ENCODE measurements at places on chromosomes 6 and 20.
A peak's percentile ranks its signal among the peaks of the same experiment; 100 is the strongest.

GRCh38 chr20:62158088-62158400, 14.5 kb downstream of the SS18L1 start:
- DNase-seq: no peak

GRCh38 chr20:47389867-47390347, 33.4 kb upstream of the ZMYND8 start:
- DNase-seq: no peak

DNA sequence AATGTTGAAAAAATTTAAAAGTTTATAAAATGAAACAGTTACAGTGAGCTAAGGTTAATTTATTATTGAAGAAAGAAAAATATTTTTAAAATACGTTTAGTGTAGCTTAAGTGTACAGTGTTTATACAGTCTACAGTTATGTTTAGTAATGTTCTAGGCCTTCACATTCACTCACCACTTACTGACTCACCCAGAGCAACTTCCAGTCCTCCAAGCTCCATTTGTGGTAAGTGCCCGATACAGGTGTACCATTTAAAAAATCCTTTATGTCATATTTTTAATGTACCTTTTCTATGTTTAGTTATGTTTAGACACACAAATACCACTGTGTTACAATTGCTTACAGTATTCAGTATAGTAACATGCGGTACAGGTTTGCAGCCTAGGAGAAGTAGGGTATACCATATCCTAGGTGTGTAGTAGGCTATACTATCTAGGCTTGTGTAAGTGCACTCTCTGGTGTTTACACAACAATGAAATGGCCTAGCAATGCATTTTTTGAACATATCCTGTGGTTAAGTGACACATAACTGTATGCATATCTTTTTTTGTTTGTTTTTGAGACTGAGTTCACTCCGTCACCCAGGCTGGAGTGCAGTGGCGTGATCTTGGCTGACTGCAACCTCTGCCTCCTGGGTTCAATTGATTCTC, 26.3 kb downstream of the FLRT3 start:
- DNase-seq: no peak

DNA sequence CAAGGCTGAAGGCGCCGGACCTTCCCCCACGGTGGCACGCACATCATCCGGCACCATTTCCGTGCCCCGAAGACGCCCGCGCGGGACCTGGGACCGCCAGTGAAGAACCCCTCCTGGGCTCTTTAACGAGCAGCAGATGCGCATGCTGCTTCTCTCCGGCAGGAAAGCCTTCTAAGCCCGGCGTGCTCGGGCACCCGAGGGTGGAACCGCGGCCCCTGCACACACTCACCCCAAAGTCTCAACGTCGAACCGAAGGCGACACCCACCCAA, 240 bp downstream of the FOXQ1 start:
- DNase-seq: peak; percentile 18

GRCh38 chr6:123420512-123420911, 216.2 kb downstream of the TRDN start:
- no peak for DNase-seq

Measured in activated naive CD4-positive, alpha-beta T cell treated with anti-CD3 and anti-CD28 coated beads, Interleukin-2, amount 50 U/mL, for 72 hours (primary cell).